ENCODE measurements at places on chromosomes 16 and 17.
A peak's percentile ranks its signal among the peaks of the same experiment; 100 is the strongest.

GRCh38 chr17:49509588-49509917 is 14.5 kb downstream of the NGFR start:
- DNase-seq: no peak

- no peak for DNase-seq
Observed at GRCh38 chr17:82400830-82401229, 17.3 kb upstream of the HEXD start.

DNA sequence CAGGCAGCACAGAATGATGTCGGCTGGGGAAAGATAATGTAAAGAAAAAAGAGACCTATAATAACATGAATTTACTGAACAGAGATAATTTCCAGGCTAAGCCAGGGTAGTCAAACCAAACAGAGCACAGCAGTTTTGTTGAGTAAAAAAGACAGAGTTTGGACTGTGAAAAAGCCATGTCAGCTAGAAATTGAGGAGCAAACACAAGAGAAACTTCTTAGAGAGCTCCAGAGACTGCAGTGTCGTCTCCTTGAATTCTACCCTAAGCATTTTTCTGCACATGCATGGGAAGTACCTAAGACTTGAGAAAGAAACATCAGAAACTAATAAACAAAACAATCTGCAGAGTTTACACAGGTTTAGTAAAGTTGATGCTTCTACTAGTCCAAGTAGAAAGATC is 1098.8 kb upstream of the CDH8 start:
- no peak for DNase-seq

DNA sequence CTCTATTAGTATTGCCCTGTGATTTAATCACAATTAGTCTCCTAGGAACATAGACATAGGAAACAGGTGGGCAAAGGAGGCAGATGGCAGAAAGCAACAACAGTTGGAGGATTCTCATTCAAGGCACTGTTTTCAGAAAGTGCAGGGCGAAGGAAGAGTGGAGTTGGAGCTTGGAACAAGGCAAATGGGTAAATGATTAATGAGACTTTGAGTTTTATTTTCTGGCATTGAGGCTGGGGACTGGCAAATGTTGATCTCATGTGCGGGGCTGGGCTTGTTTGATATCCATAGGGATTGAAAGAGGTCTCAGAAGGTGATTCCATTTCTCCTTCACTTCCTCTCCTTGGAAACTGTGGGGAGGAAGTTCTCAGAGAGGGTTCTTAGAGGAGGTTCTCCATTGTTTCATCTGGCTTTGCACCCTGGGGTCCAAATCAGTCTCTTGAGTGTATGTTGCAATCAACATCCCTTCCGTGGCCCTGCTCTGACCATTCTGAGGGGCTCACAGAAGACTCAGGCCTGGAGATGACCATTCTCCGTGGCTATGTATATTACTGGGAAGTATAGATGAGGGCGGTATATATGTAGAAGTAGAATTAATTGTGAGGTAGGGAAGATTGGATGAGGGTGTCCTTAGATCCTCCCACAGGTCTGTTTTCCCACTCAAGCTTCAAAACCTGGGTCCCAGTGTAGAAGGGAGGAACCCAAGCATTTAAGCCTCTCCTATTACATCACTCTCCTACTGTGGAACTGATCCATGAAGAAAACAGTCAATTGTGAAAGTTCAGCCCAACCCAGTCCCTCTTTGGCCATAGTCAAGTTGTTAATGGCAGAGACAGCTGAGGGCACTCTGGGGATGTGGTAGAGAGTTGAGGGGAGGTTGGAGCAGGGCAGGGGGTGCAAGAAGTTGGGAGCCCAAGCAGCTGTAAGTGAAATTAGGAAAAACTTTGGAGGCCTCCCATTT is 36.5 kb upstream of the SRSF1 start:
- no peak for DNase-seq

- no peak for DNase-seq
Observed at GRCh38 chr17:46720408-46720807, 98.1 kb downstream of the WNT3 start.

DNA sequence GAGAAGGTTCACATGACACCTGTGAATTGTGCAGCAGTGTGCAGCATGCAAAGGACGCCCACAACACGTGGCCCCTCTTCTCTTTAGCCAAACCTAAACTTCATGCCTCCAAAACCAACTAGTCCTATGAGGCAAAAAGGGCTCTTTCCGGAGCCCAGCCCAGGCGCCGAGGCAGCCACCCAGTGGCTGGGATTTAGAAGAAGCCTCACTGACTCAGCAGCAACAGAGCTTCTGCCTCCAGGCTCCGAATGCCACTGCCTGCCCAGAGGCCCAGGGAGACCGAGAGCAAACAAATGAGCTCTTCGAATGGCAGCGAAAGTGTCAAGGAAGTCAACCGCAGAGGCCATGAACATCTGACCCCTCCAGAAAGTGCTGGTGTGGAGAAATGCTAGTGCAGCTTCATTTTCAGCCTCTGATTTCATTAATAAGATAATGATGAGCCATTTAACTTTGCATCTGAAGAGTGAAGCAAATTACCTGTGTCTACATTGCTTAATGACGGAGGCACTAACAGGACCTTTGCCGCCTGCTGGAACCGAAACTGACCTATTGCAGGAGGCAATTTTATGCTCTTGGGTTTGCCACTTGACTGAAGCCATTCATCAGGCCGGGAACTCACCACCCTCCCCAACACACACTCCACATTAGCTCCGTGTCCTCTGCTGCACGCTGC is 157.7 kb upstream of the RPL38 start:
- no peak for DNase-seq

GRCh38 chr17:49407981-49408501 is 6.6 kb downstream of the PHB1 start:
- DNase-seq: peak; percentile 56

GRCh38 chr16:57471209-57471608 is 8.7 kb downstream of the POLR2C start:
- no peak for DNase-seq

DNA sequence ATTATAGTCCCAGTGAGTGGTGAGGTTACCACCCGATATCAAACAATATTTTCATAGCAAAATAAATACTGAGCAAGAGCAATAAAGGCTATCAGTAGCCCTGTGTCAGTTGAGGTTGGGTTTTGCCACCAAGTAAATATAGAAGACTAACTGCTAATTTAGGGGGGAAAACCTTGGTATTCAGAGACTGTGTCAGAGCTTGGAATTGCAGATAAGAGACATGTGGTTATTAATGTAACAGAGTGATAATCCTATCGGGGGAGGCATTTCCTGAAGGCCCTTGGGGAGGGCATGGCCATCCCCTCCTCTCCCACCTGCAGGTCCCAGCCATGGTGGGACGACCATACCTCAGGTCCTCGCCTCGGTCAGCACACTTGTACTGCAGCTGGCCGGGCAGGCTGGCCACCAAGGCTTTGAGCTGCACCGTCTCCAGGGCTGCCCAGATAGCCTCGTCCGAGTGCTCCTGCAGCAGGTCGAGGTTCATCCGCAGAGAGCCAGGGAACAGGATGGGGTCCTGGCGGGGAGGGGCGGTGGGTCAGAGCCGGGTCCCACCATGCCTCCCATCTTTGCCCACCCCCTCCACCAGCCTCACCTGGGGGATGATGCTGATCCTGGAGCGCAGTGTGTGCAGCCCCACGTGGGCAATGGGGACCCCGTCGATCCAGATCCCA is 68.9 kb downstream of the ABCC6 start:
- no peak for DNase-seq
